Tibial nerve (tissue), 4 donors: ENCODE measurements at places on chromosomes 2 and 18. TPM values are rescaled to one million over a fixed set of nuclear protein-coding genes. Genes with fewer than 3 reads are reported as not detected.

UGT1A4 gene
- not detected for total RNA-seq

DNAJC5G gene
- total RNA-seq = 2.5 TPM

ACMSD gene
- not detected for total RNA-seq

EIF2B4 gene
- total RNA-seq = 43.3 TPM

CPLX4 gene
- not detected for total RNA-seq

TXNDC9 gene
- total RNA-seq = 30.3 TPM

CIAO1 gene
- total RNA-seq = 172 TPM

KCNK3 gene
- total RNA-seq = 0.84 TPM

RIOK3 gene
- total RNA-seq = 69.5 TPM

PLB1 gene
- 1.7 TPM for total RNA-seq

C2orf92 gene
- total RNA-seq = 18.4 TPM

ONECUT2 gene
- total RNA-seq = under 0.01 TPM

CHRNA1 gene
- not detected for total RNA-seq

SERPINB13 gene
- total RNA-seq = not detected

SNED1 gene
- total RNA-seq = 116 TPM

GATA6 gene
- 4.2 TPM for total RNA-seq

FABP1 gene
- not detected for total RNA-seq

TXNL4A gene
- total RNA-seq = 32.9 TPM

MYCN gene
- 9.9 TPM for total RNA-seq

NEUROD1 gene
- total RNA-seq = not detected

LDLRAD4 gene
- 36.9 TPM for total RNA-seq

COL5A2 gene
- 34.7 TPM for total RNA-seq

OTOS gene
- total RNA-seq = not detected
